Stimulated activated CD4-positive, alpha-beta T cell treated with anti-CD3 and anti-CD28 coated beads, Interleukin-1b, Interleukin-23, amount 100 ng/mL, for 1 hour (primary cell): ENCODE measurements at places on chromosomes 5 and 9.

DNA sequence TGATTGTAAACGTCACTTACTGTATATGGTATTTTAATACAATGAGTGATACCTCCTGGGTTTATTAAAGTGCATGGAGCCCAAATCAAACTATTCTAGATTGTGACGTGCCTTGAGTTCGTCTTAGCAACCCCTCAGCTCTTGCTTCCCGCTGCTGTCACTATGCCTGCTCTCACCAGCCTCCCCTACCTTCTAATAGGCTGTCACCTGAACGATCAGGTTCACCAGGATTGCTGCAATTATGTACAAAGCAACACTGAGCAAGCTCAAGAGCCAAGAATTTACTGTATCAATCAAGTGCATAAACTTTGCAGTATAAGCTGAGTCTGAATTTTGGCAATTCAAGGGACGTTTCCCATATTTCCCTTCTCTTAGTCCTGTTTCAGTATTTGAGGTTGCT lies 3.0 kb downstream of the LECT2 start:
- no peak for DNase-seq

DNA sequence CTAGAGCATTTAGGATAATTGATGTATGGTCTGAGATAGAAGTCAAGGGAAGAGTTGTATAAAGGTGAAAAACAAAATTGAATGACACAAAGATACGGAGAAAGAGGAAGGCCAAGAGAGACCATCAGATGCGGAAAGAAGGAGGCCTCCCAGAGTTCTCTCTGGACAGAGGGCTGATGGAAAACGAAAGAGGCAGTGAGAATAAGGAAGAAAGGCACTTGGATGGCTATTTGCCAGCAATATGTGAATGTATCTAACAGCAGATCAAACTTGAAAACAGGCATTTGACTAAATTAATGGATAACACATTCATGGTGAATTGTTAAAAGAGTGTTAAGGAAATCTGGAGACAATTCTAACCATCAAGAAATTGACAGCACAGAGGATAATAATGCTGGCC lies 2.4 kb upstream of the DOCK8 start:
- no peak for DNase-seq

- DNase-seq, result no peak
These were observed 106.1 kb downstream of the GALNT10 start for GRCh38 chr5:154296525-154297159.

DNA sequence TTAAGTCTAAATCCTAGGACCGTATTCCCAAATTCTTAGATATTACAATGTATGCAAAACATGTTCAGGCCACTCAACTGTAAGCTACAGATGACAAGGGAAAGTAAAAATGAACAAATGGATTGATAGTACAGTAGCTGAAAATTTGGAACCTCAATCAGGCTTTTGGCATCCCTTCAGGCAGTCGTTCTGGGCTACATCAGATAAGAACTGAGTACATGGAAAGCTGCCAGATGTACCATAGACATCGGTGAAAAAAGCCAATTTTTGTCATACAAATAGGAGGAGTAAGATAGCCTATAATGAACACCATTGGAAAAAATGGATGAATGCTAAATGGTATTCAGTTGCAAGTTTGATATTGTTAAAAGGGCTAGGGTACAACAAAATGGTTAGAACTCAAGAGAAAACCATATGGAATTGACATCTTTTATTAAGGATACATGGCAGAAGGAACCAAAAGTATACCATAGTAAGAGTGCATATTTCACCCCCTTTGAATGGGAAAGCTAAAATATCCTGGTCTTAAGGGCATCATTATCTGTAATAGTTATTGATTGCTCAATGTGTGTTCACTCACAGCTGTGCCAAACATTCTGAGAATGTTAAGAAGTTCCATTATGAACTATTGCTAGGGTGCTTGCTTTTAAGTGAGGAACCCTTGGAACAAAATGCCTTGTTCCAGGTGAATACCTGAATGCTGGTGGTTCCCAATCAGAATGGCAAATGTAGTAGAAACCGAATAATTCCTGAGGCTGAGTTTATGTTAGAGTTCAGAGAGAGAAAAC lies 86.4 kb downstream of the NR3C1 start:
- DNase-seq, result no peak

DNA sequence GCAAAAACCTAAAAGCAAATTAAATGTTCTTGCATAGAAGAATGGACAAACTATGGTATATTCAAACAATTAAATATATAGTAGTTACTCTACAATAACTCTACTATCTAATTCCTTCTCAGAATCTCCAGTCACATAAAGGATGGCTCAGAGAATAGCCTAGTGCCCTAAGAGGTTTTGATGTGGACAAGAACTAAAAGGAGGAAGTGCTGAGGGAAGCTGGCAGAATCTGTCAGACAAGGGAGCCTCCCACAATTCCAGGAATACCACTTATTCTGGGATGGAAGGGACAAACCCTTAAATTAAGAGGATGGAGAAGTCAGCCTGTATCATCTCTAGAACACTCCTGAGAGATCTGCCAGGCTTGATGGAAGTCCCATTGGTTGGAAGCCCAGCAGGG lies 30.4 kb downstream of the TNFSF8 start:
- no peak for DNase-seq

DNA sequence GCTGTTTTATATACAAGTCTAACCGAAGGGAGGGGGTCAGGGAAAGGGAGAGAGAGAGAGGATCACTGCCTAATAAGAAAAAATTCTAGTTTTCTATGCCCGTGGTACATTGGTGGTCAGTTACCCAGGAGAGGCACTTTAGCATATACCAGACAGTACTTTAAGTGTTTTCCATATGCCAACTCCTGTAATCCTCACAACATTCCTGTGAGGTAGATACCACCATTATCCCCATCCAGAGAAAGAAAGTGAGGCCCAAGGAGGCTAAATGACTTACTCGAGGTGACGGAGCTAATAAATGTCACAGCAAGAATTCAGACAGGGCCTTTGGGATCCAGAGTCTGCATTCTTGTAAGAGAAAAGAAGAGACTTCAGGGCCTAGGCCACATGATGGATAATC lies 161.8 kb downstream of the NTRK2 start:
- DNase-seq, result no peak

GRCh38 chr9:78325846-78326360 lies 29.0 kb downstream of the PSAT1 start:
- no peak for DNase-seq
